Midbrain (tissue), 1 donor: ENCODE measurements at places on chromosomes 1 and 21.

- no peak for DNase-seq
Observed at GRCh38 chr21:43983860-43984420, 28.2 kb upstream of the TRAPPC10 start.

DNA sequence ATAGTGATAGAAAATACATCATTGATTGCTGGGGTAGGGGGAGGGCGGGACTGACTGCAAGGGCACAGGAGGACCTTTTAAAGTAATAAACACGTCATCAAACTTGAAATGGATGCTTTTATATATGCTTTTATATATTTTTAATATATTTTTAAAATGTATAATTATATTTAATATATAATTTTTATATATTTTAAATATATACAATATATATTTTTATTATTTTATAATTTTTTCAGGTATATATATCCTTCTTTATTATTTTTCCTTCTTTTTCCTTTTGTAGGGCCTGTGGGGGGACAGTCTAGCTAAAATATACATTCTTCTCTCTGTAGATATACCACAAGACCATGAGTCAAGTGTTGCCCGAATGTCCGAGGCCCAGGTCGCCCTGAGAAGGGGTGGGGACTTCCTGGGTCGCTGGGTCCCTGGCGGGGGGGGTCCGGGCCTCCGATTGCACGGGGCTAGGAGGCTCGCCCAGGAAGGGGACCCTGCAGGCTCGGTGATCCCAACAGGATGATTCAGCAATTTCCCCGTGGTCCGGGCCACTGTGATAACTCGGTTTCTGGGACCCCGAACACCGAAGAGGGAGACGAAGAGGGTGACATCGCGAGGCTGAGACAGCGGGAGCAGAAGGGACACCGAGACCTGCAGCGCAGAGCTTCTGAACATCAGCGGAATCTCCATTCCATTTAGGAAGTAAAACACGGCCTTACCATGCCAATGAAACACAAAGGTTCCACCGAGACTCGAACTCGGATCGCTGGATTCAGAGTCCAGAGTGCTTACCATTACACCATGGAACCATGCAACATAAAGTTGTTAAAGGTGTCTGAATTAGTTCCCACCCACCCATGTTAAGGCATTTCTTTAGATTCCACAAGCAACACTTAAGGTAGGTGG is 112.5 kb upstream of the NBPF11 start:
- no peak for DNase-seq

- DNase-seq = no peak
Observed at GRCh38 chr1:77757603-77758002, 2.0 kb downstream of the USP33 start.

GRCh38 chr1:40017951-40018575 is 22.5 kb upstream of the CAP1 start:
- DNase-seq = no peak

GRCh38 chr1:40662864-40663263 is 2.6 kb downstream of the RIMS3 start:
- DNase-seq = no peak

DNA sequence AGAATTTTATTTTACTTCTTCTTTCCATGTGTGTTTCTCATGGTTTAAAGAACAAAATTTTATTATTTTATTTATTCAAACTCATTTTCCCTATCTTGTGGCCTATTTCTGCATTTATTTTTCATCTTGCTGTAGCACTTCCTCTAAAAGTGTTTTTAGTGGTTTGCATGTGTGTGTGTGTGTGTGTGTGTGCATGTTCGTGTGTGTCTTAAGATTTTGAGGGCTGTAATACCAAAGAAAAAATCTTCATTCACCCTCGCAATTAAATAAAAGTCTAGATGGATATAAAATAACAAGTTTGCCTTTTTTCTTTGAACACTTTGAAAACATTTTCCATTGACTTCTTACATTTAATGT is 24.6 kb upstream of the FCRL3 start:
- DNase-seq = no peak

GRCh38 chr1:229411434-229412055 is 22.3 kb downstream of the ACTA1 start:
- no peak for DNase-seq

- no peak for DNase-seq
Observed at GRCh38 chr1:89405275-89405929, 41.5 kb downstream of the GBP6 start.

DNA sequence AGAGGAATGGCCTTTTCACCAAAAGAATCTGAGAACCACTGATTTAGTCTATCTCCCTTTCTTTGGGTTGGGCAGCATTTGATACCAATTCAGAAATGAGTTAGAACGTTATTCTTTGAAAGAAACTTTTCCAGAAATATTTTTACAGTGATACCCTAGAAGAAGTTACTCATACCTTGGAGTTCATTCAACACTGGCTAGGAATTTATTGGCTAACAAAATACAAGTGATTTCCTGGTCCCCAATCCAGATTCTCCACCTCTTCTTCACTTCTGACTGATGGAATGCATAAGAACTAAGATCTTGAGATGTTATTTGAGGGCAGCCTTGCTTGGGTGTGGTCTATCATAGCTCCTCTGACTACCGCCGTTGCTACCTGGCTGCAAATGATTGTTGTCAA is 9.4 kb downstream of the C1orf162 start:
- DNase-seq = no peak

GRCh38 chr1:89965193-89965768 is 29.6 kb upstream of the ZNF326 start:
- no peak for DNase-seq

GRCh38 chr1:1115136-1115785 is 628 bp downstream of the C1orf159 start:
- DNase-seq = no peak

- no peak for DNase-seq
Observed at GRCh38 chr21:34889320-34889675, 159.8 kb downstream of the RUNX1 start.

DNA sequence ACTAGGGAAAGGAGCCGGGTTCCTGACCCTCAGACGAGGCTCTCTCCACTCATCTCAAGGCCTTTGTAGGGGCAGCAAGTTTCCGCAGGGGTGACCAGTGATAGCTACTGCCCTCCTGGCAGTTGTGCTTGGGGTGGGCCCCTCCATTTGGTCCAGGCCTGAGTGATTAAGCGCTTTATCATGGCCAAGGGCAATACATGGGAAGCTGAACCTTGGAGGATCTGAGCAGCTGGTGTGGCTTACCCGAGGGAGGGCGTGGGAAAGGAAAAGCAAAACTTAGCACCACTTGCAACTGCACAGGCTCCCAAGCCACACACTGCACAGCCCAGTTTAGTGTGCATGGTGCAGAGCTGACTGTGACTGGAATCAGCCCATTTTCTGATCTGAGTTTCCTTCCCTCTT is 47.8 kb downstream of the GADD45A start:
- no peak for DNase-seq

- DNase-seq = no peak
Observed at GRCh38 chr1:65904681-65905083, 112.0 kb downstream of the PDE4B start.

- DNase-seq = no peak
Observed at GRCh38 chr1:236753516-236753915, 41.6 kb upstream of the MTR start.

DNA sequence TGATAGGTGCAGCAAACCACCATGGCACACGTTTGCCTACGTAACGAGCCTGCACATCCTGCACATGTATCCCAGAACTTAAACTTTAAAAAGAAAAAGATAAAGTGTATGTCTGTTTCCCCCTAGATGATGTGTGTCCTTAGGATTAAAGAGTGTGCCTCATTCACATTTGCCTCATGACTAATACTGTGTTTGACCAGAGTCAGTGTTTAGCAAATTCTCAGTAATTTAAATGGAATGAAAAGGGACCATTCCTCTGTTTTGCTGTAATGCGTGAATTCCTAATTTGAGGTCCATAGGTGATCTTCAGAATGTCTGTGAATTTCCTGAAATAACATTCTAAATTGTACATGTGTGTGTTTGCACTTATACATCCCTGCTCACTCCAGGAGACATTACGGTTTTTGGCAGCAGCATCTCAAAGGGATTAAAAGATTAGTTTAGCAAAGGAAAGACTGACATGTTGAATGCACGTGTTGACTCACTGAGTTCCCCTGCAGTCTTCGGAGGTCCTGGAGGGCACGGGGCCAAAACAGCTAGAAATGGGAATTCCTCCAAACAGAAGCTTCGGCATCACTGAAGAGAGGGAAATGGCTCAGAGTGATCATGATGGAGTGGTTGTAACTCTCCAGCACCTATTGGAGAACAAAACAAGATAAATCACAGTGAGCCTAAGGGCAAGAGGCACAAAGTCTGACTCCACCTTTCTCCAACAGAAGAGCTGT is 19.1 kb upstream of the SLC35F3 start:
- no peak for DNase-seq

- no peak for DNase-seq
Observed at GRCh38 chr1:8545078-8545477, 227.2 kb downstream of the SLC45A1 start.

GRCh38 chr1:117770981-117771531 is 158.4 kb downstream of the GDAP2 start:
- no peak for DNase-seq

DNA sequence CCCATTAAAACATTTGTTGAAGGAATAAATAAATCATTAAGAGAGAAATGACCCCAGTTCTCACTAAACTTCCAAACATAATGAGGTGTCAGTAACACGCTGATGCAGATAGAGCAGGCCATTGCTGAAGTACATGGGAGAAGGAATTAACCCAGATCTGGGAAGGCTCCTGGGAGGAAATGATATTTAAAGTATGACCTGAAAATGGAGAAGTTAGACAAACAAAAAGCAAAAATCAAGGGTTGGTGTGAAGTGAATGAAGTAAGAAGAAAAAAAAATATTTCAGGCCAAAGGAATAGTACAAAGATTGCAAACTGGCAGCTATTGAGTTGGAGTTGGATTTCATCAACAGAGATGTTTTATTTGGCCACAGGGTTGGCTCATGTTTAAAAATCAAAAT is 71.4 kb downstream of the RGS2 start:
- no peak for DNase-seq

- no peak for DNase-seq
Observed at GRCh38 chr1:115900856-115901255, 59.9 kb upstream of the NHLH2 start.

GRCh38 chr1:18160290-18160942 is 52.8 kb downstream of the IGSF21 start:
- DNase-seq = peak; percentile 59

- DNase-seq = no peak
Observed at GRCh38 chr21:35198565-35198964, 149.5 kb upstream of the RUNX1 start.

DNA sequence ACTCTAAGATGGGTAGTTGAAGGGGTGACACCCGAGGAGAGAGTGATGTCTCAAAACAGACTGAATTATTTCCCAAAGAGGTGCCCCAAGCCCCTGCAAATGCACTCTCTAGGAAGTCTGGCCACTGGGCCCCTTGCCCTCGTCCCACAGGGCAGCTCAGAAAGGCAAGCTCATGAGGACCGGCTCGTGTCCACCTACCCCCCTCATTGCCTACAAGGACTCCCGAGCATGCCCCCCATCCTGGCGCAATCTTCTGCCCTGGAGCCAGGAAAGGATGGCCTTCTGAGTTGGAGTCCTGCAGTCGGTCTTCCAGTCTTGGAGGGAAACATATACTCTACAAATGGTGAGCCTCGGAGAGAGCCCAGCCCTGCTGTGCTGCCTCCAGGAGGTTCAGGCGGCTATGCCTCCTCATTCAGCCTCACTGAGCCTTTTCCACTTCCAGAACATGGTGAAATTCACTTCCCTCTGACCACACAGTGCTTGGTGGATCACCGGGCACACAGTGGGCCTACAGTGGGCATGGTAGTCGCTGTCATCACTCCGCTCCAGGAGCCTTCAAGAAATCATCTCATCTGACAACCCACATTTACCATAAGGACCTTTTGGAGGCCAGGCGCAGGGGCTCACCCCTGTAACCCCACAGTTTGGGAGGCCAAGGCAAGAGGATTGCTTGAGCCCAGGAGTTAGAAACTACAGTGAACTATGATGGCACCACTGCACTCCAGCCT is 5.8 kb upstream of the WNT3A start:
- DNase-seq = no peak
